ENCODE measurements at places on chromosomes 5 and 9. TPM values are rescaled to one million over a fixed set of nuclear protein-coding genes. Genes with fewer than 3 reads are reported as not detected.

- H3K27me3 ChIP-seq = peaks cover 11% of the 10 kb centered on the region
- no peak for DNase-seq
- H3K36me3 ChIP-seq = no peaks in the 10 kb centered on the region
- no peak overlapping the region for H3K4me3 ChIP-seq
Measured at GRCh38 chr5:80565330-80565729, 4.8 kb downstream of the ANKRD34B start.

DNA sequence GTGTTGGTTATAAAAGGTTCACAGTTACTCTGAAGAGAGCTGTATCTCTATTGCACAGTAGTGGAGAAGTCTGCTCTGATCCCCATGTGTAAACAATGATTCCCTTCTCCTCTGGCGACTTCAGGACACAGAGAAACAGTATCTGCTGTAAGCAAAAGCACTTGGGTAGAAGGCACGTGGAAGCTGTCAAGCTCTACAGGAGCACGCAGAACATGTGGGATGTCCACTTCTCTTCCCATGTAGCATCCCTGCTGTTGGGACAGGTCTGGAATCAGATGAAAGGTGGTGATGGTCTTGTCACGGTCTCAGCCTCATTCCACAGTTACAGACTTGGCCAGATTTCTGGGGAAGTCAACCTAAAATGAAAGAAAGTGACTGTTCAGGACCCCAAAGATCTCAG lies 9.4 kb upstream of the MAPK9 start:
- H3K4me1 ChIP-seq = no peaks in the 10 kb centered on the region
- H3K4me3 ChIP-seq = no peak overlapping the region
- H3K27ac ChIP-seq = no peak overlapping the region

GRCh38 chr5:180166176-180166575 lies 42.8 kb downstream of the RASGEF1C start:
- no peaks in the 10 kb centered on the region for H3K36me3 ChIP-seq
- no peaks in the 10 kb centered on the region for H3K4me1 ChIP-seq
- no peak overlapping the region for H3K27ac ChIP-seq
- no peak overlapping the region for H3K4me3 ChIP-seq
- H3K27me3 ChIP-seq = no peaks in the 10 kb centered on the region

GRCh38 chr5:15752663-15753285 lies 252.8 kb downstream of the FBXL7 start:
- no peaks in the 10 kb centered on the region for H3K4me1 ChIP-seq
- no peak overlapping the region for H3K27ac ChIP-seq
- no peaks in the 10 kb centered on the region for H3K27me3 ChIP-seq
- H3K4me3 ChIP-seq = no peak overlapping the region

DNA sequence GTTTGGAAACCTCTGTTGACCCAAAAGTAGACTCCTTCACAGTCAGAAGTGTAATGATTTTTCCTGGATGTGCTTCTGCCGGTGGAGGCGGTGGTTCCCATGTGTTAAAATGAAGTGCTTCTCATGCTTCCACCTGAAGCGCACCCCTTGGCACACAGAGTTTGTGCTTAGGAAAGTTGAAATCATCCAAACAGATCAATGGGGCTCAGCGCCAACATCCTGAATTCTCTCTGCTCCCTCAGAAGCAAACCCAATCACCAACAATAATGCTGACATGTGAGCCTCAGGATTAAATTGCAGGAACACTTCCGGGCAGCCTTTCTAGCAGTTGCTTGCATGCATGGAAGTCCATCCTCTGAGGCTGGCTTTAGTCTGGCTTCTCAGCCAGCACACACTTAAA lies 71.0 kb downstream of the MED10 start:
- no peaks in the 10 kb centered on the region for H3K4me1 ChIP-seq

- H3K27ac ChIP-seq = no peak overlapping the region
- no peaks in the 10 kb centered on the region for H3K4me1 ChIP-seq
- H3K4me3 ChIP-seq = no peak overlapping the region
- no peaks in the 10 kb centered on the region for H3K36me3 ChIP-seq
- H3K27me3 ChIP-seq = no peaks in the 10 kb centered on the region
Measured at GRCh38 chr9:614431-614830, 227.1 kb upstream of the DMRT1 start.

GRCh38 chr5:127011153-127011552 lies 19.2 kb downstream of the MARCHF3 start:
- H3K4me1 ChIP-seq = peaks cover 11% of the 10 kb centered on the region
- no peak overlapping the region for H3K4me3 ChIP-seq
- H3K36me3 ChIP-seq = no peaks in the 10 kb centered on the region

- no peak for DNase-seq
- H3K27ac ChIP-seq = no peak overlapping the region
- no peaks in the 10 kb centered on the region for H3K36me3 ChIP-seq
- H3K27me3 ChIP-seq = no peaks in the 10 kb centered on the region
- no peaks in the 10 kb centered on the region for H3K4me1 ChIP-seq
Measured at GRCh38 chr9:22913518-22913917, 466.9 kb downstream of the DMRTA1 start.

GRCh38 chr5:10233011-10233410 lies 16.7 kb downstream of the ATPSCKMT start:
- no peak overlapping the region for H3K27ac ChIP-seq
- no peak for DNase-seq
- H3K27me3 ChIP-seq = no peaks in the 10 kb centered on the region

- no peaks in the 10 kb centered on the region for H3K4me1 ChIP-seq
- no peaks in the 10 kb centered on the region for H3K36me3 ChIP-seq
- no peaks in the 10 kb centered on the region for H3K27me3 ChIP-seq
- no peak overlapping the region for H3K27ac ChIP-seq
- H3K4me3 ChIP-seq = no peak overlapping the region
Measured at GRCh38 chr5:74199436-74200210, 440.9 kb downstream of the ENC1 start.

GRCh38 chr5:65961633-65962032 lies 35.3 kb downstream of the ERBIN start:
- H3K36me3 ChIP-seq = no peaks in the 10 kb centered on the region
- no peak overlapping the region for H3K4me3 ChIP-seq
- no peaks in the 10 kb centered on the region for H3K27me3 ChIP-seq
- DNase-seq = no peak
- H3K4me1 ChIP-seq = peaks cover 47% of the 10 kb centered on the region

DNA sequence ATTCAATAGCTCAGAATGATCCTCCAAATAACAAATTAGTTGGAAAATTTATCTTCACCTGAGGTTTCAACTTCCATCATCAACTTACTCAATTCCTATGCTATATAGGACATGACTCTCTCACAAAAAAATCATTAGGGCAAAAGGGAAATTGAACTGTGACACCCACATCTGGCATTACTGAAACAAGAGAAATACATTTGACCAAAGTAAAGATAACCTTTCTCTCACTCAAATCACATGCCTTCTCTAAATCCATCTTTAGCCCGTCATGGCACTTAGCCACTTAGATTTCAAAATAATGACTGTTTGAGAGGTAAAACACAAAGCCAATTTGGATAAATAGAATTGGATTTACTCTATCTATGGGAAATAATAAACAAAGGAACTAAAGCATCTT lies 126.4 kb downstream of the ADAMTS6 start:
- no peaks in the 10 kb centered on the region for H3K27me3 ChIP-seq
- H3K4me1 ChIP-seq = no peaks in the 10 kb centered on the region
- DNase-seq = no peak
- H3K36me3 ChIP-seq = no peaks in the 10 kb centered on the region
- no peak overlapping the region for H3K4me3 ChIP-seq

- H3K27me3 ChIP-seq = no peaks in the 10 kb centered on the region
- H3K36me3 ChIP-seq = no peaks in the 10 kb centered on the region
- H3K4me3 ChIP-seq = no peak overlapping the region
- no peaks in the 10 kb centered on the region for H3K4me1 ChIP-seq
- peak; percentile 27 for DNase-seq
Measured at GRCh38 chr5:132714456-132715307, 22.7 kb downstream of the KIF3A start.

GRCh38 chr5:136079195-136079985 lies 50.6 kb downstream of the TGFBI start:
- H3K27me3 ChIP-seq = peaks cover 12% of the 10 kb centered on the region
- H3K4me3 ChIP-seq = peak overlapping the region; percentile 43
- H3K4me1 ChIP-seq = peaks cover 9% of the 10 kb centered on the region
- no peaks in the 10 kb centered on the region for H3K36me3 ChIP-seq
- H3K27ac ChIP-seq = no peak overlapping the region

The OTP gene
- not detected for polyA plus RNA-seq

The LCNL1 gene
- not detected for polyA plus RNA-seq

The NCS1 gene
- not detected for polyA plus RNA-seq

The OR1N1 gene
- polyA plus RNA-seq = not detected

The SPINK4 gene
- not detected for polyA plus RNA-seq

The CDKN2A gene
- 5.4 TPM for polyA plus RNA-seq

The RNF145 gene
- 16.9 TPM for polyA plus RNA-seq

The SLC34A1 gene
- polyA plus RNA-seq = not detected

The ADRA1B gene
- not detected for polyA plus RNA-seq

Data from CD4-positive, alpha-beta memory T cell (primary cell).